HCEC 1CT (cell line): ENCODE measurements at places on chromosomes 12 and 14.

- no peak for DNase-seq
Observed at GRCh38 chr12:126974779-126975178, 1292.2 kb upstream of the TMEM132C start.

- DNase-seq = no peak
Observed at GRCh38 chr14:96058576-96059200, 19.5 kb downstream of the C14orf132 start.

DNA sequence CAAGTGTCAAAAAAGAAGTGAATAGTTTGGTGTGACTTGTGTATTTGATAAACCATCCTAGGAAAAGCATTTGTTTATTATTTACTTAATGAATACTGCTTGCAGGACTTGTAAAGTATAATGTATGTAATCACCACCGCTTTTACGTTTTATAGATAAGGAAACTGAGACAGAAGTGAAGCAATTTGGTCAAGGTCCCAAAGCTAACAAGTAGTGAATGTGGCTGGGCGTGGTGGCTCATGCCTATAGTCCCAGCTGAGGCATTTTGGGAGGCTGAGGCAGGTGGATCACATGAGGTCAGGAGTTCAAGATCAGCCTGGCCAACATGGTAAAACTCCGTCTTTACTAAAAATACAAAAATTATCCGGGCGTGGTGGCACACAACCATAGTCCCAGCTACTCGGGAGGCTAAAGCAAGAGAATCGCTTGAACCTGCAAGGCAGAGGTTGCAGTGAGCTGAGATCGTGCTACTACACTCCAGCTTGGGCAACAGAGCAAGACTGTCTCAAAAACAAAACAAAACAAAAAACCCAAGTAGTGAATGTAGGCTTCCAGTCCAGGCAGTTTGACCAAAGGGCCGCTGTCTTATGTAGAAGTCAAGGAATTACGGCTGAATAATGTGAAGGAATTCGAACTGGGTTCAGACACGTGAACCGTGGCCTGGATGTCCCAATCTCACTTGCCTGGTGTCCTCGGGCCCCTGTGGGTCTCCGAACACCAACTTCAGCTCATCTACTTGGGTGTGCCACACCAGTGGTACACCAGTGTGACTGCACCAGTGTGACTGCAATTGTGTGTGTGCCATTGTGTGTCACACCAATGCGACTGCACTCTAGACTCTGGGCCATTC is 88.3 kb upstream of the MED13L start:
- DNase-seq = no peak

DNA sequence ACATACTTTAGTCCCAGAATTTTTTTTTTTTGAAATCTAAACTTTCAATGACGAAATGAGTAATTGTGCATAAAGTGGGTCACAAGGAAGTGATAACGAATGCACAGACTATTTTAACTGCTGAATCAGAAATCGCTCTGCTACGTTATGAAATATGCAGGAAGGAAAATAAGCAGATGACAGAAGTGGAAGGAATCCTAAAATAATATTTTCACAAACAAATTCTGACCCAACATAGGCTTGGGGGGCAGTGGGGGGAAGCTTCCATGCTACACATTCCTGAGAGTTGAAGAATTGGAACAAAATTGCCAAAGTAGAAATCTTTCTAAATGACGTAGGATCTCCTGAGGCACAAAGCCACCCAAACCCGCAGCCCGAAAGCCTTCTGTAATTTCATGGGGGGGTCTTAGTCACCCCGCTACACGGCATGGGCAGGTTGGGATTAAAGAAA is 89.6 kb downstream of the ARF6 start:
- DNase-seq = peak; percentile 99

DNA sequence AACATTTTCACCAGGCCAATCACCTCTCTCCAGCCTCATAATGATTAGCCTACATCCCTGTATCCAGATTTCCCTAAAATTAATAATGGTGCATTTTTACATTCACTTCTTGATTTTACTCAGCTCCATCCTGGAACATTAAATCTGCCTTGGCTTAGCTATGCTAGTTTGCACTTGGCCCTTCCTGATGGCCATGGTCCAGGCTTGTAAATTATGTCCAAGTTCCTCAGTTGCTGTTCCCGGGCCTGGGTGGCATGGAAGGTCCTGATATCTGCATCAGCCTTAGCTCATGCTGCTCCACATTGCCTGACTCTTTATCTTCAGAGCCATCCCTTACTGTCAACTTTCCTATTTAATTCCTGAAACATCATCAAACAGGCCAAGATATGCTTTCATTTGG is 11.1 kb upstream of the METTL17 start:
- DNase-seq = no peak

DNA sequence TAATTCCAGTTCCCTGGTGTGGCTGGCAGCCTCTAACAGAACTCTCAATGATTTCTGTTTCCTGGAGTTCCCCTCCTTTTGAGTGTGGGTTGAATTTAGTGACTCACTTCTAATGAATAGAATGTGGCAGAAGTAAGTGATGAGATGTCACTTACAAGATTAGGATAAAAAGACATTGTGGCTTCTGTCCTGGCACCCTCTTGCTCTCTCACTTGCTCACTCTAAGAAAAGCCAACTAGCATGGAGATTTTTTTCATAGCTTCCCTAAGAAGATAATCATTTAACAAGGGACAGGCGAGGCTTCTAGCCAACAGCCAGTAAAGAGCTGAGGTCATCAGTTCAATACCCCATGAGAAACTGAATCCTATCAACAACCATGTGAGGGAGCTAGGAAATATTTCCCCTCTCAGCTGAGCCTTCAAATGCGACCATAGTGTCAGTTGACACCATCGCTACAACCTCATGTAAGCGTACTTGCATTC is 156.7 kb downstream of the TMTC3 start:
- peak; percentile 54 for DNase-seq

DNA sequence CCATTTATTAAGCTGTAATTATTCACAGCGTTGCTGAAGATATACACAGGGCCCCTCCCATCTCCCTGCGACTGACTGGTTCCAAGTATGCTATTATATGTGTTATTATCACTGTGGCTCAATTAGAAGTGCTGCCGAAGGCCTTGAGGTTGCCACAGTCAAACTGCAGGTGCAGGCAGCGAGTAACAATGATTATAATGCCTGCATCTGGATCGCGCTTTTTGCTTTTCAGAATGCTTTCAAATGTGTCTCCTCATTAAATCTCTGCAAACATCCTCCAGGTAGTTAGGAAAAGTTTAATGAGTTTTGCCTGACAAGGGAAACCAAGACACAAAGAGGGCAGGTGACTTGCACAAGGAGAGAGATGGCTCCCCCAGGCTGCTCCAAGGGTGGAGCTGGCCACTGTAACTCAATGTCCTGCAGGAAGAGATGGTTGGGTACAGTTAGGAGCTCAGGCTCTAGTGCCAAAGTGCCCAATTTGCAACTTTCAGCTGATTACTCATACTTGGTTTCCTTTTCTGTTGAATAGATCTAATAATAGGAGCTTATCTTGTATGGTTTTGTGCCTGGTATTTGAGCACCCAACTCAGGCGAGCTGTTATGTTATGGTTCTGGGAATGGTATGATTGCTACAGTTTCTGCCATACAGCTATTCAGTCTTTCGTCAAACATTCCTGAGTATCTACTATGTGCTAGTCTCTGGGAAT is 1.7 kb upstream of the SYNE3 start:
- DNase-seq = no peak

- DNase-seq = no peak
Observed at GRCh38 chr14:105943973-105944602, 417.7 kb downstream of the TMEM121 start.
